T-helper 17 cell (primary cell): ENCODE measurements at places on chromosomes 5 and 9. TPM values are rescaled to one million over a fixed set of nuclear protein-coding genes. Genes with fewer than 3 reads are reported as not detected.

Gene SKP2
- total RNA-seq: 10.4 TPM

- H3K27me3 ChIP-seq: no peaks in the 10 kb centered on the region
- no peaks in the 10 kb centered on the region for H3K4me1 ChIP-seq
- no peak overlapping the region for H3K27ac ChIP-seq
These were observed 82.7 kb downstream of the HACD4 start for GRCh38 chr9:20948703-20949102.

DNA sequence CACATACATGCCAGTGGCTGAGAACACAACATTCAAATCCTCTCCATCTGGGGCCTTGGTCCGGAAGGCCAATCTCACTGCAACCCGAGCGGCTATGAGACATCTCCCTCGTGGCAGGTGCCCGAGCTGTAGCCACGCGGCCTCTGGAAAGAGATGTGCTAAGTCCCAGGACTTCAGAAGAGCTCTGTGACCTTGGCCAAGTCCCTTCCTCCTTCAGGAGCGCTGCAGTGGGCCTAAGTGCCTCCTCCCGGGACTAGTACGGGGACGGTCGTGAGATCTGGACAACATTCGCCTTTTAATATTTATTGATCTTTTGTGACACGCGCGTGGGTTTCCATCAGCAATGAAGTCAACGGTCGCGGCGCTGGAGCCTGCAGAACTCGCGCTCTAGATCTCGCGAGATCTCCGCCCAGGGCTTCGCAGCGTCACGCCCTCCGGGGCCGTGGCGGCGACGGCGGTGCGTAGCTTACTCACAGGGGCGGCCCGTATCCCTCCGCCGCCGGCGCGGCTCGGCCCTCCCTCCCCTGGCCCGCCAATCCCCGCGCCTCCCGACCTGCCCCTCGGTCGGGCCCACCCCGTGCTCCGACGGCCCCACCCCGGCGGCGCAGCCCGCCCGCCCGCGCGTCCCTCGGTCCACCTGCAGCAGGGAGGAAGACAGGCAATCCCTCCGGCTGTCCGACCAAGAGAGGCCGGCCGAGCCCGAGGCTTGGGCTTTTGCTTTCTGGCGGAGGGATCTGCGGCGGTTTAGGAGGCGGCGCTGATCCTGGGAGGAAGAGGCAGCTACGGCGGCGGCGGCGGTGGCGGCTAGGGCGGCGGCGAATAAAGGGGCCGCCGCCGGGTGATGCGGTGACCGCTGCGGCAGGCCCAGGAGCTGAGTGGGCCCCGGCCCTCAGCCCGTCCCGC, at the start of gene UBE2D2:
Gene UBE2D2, plus strand, starts transcription at position 588 of the 903 bp plus-strand sequence. CDS start 453 bp downstream, outside the sequence.
- H3K27me3 ChIP-seq: no peaks in the 10 kb centered on the region
- H3K4me3 ChIP-seq: peak within 1 kb of the TSS; percentile 98
- peak within 1 kb of the TSS; percentile 96 for H3K27ac ChIP-seq
- H3K4me1 ChIP-seq: peaks cover 30% of the 10 kb centered on the region

GRCh38 chr5:128537221-128537999, 635 bp downstream of the FBN2 start:
- H3K36me3 ChIP-seq: peaks cover 2% of the 10 kb centered on the region
- peaks cover 33% of the 10 kb centered on the region for H3K27me3 ChIP-seq
- DNase-seq: no peak
- H3K4me3 ChIP-seq: peak overlapping the region; percentile 21
- peaks cover 3% of the 10 kb centered on the region for H3K4me1 ChIP-seq
